ENCODE measurements at places on chromosomes 16 and 17.

DNA sequence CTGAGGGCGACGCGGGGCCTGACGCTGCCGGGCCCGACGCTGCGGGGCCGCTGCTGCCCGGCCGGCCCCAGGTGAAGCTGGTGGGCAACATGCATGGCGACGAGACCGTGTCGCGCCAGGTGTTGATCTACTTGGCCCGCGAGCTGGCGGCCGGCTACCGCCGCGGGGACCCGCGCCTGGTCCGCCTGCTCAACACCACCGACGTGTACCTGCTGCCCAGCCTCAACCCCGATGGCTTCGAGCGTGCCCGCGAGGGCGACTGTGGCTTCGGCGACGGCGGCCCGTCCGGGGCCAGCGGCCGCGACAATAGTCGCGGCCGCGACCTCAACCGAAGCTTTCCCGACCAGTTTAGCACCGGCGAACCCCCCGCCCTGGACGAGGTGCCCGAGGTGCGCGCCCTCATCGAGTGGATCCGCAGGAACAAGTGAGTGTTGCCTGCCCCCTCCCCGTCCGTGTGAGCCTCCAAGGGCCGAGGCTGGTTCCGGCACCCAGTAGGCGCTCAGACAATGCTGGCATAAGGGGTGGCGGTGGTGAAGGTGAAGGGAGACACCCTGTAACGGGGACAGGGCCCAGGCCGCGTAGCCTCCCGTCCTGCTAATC lies 676 bp downstream of the CPD start:
- no peak for DNase-seq

DNA sequence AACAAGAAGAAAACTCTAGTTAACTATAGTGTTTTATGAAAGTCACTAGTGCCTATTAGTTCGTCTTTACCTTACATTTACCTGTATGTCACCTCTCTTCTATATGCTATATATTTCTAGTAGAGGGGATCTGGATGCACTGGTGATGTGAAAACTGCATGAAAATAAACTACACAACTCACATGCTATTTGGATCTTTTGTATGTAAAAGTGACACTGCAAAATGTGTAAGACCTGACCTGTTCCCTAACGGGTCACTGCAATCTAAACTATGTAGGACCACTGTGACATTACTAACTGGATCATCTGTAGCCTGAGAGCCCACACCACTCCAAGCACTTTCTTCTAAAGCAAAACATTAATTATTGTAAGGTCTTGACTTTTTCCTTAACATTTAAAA lies 1.7 kb downstream of the BLMH start:
- no peak for DNase-seq

GRCh38 chr16:50657241-50657640 lies 23.9 kb downstream of the SNX20 start:
- DNase-seq, result no peak

- DNase-seq, result no peak
Observed at GRCh38 chr17:3845291-3845620, 790 bp downstream of the NCBP3 start.

DNA sequence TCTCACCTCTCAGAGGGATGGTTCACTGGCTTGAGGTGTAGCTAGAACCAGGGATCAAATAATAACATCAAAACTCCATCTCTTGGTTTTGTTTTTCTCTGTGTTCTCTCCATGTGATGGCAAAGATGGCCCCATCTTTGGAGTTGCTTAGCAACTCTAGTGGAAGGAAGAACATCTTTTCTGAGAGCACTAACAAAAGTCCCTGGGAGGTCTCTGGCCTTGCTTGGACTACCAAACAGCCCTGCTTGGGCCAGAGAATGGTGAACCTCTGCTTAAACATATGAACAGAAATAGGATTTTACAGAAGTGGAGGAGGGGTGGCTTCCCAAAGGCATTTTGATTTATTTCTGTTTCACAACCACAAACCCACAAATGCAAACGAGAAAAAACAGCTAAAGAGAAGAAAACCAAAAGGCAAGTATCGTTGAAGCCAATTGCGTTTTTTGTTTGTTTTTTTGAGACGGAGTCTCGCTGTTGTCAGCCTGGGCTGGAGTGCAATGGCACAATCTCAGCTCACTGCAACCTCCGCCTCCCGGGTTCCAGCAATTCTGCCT lies 13.2 kb downstream of the GABARAPL2 start:
- DNase-seq, result no peak

DNA sequence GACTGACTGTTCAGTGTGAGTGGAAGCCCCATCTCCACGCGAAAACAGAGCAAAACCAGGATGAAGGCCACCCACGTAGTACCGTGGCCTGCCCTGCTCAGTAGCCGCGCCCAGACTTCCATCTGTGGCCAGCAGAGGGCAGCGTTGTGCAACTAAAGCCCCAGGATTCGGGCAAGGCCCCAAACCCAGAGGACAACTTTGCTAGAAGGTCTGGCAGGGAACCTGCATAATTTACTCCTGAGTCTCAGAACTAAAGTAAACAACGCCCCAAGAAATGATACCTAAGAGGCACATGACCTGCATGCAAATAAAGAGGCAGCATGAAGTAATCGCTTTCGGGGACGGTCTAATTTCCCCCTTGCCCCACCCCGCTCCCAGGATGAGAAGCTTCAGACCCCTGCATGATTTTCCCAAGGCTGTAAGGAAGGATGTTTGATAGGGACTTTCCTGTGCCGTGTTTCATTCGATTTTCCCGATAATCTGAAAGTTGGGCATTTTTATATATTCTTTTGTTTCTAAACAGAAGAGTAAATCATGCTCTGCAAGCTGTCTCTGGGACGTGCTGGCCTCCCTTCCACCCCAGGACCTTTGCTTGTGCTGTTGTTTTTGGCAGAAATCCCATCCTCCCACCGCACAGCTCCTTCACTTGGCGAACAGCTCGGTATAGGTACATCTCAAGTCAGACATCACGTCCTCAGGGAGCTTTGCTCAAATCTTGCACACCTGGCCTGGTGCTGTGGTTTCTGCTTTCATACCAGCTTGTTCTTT lies 18.6 kb downstream of the HSBP1 start:
- DNase-seq, result peak; percentile 78

DNA sequence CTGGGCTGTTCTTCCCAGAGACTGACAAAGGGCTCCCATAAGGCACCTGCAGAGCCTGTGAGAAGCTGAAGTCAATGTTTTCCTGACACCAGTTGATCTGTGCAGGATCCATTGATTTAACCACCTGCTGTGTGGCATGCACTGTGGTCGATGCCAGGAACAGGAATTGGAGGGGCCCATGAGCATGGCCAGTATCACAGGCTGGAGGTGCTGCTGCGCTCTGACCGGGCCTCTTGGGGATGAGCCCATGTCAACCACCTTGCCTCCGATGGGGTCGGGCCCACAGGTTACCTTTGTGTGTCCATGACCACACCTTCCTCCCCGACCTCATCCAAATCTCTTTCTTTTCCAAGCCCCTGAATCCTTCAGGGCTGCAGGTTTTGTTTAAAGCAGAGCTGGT lies 18.2 kb upstream of the STH start:
- no peak for DNase-seq

- DNase-seq, result no peak
Observed at GRCh38 chr16:54511222-54511731, 224.7 kb upstream of the IRX3 start.

GRCh38 chr17:59848778-59849177 lies 44.0 kb downstream of the TUBD1 start:
- DNase-seq, result no peak

DNA sequence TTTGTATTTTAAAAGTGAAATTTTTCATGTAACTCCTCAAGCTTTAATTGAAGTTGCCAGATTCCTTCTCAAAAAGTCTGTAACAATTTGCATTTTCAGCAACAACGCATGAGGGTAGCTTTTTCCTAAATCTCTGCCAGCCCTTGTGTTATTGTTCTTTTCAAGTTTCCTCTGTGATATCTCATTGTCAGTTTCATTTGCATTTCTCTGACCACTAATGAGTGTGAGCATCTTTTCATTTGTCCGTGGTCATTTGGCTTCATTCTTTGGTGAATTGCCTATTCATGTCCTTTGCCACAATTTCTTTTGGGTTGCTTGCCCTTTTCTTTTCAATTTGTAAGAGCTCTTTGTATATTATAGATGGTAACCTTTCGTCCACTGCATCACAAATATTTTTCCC lies 68.0 kb upstream of the NKD1 start:
- no peak for DNase-seq

GRCh38 chr16:1656808-1657617 lies 21.1 kb upstream of the JPT2 start:
- DNase-seq, result no peak

- DNase-seq, result peak; percentile 19
Observed at GRCh38 chr17:42275527-42276358, 448 bp downstream of the STAT5B start.

- peak; percentile 52 for DNase-seq
Observed at GRCh38 chr16:22898874-22899348, 84.9 kb downstream of the HS3ST2 start.

GRCh38 chr17:45954914-45955313 lies 44.1 kb upstream of the STH start:
- DNase-seq, result no peak

DNA sequence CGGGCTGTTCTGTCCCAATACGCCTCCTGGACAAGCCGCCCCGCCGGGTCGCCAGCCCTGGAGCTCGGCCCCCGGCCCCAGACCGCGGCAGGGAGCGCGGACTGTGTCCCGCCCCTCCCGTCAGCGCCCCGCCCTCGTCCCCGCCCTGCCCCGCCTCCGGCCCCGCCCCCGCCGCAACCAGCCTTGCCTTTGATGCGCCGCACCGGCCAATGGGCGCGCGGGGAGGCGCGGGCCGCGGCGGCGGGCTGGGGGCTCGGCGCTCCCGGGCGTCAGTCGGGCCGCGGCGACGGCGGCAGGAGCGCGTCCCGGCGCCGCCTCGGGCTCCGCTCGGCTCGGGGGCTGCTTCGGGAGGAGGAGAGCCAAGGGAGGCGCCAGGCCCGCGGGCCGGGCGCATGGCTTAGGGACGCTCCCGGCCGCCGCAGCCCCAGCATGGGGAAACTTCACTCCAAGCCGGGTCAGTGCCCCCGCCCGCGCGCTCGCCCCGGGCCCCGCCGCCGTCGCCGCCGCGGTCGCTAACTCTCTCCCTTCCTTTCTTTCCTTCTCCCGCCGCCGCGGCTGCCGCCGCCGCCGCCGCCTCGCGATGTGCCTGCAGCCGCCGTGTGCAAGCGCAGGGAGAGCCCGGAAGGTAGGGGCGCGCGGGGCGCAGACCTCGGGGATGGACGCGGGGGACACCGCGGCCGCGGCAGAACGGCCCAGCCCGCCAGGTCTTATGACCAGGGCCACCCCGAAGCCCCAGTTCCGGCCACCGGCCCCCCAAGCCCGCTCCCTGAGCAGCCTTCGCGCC lies at the start of gene NKD1:
TSS of gene NKD1 (plus strand) at position 272 of the 784 bp plus-strand sequence. CDS start at position 430, 158 bp downstream.
- peak; percentile 59 for DNase-seq

DNA sequence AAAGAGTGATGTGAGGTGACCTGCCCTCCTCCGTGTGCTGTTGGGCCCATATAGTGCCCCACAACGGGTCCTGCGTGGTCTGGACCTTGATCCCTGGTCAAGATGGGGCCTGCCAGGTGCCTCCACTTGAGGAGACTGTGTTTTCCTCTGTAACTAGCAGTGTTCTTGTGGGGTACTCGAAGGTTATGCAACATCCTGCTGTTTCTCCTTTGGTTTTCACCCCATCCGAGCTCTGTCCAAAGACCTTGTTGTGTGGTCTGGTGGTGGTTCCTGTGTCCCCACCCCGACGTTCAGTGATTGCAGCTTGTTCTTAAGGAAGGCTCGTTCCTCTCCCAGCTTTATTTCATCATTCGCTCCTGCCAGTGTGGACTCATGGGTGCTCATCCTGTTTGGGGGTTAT lies 38.7 kb upstream of the ZNF750 start:
- no peak for DNase-seq

DNA sequence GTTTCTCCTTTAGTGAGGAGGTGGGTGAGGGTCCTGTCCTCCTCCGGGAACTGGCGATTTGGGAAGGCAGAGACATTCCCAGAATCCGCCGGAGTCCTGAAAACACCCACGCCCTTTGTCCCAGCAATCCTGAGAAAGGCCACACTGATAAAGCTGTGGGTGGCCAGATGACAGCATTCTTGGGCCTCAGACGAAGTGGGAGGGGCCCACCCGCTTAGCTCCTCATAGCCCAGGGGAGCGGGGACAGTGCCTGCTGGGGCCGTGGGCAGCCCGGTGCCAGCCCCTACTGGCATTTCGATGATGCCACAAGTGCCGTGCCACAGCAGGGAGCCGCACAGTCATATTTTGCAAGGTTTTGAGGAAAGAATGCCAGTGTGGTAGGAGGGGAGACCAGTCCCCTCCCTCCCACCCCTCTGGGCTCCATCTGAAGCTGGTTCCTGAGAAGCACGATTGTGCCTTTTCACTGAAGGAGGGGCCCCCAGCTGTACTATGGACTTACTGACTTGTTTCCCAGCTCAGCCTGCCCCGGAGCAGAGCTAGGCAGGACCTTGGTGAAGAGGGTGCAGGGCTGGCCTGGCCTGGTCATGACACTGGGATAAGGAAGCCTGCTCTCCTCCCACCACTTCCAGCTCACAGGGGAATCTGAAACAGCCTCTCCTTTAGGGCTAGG lies 20.9 kb upstream of the MPRIP start:
- peak; percentile 67 for DNase-seq

GRCh38 chr17:17151962-17152361 lies 54.2 kb downstream of the PLD6 start:
- DNase-seq, result peak; percentile 67

DNA sequence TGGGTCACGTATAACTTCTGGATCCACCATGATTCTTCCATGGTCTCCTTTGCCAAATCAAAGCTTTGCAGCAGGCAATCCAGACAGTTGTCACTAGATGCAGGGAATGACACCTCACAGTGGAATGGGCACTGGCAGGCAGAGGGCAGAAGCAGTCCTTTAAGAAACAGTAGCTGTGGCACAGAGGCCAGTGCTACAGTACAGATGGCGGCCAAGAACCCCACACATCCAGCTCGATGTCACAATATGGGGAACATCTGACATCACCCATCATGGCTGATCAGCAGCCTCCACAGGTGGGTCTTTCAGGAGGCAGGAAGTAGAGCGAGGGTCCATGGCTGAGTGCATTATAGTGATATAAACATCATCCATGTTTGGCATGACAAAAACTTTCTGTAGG lies 18.8 kb upstream of the ERN1 start:
- DNase-seq, result no peak

All from breast epithelium (tissue), 4 donors.